ENCODE measurements at places on chromosomes 3 and 15. TPM values are rescaled to one million over a fixed set of nuclear protein-coding genes. Genes with fewer than 3 reads are reported as not detected.

GPR149 gene
- not detected for total RNA-seq

SNRPN gene
- total RNA-seq = 152 TPM

CAND2 gene
- total RNA-seq = 11.4 TPM

CCK gene
- not detected for total RNA-seq

GRCh38 chr3:193825617-193826016, 232.6 kb downstream of the OPA1 start:
- no peaks in the 10 kb centered on the region for H3K27me3 ChIP-seq

GRCh38 chr3:177322881-177323280, 125.6 kb upstream of the TBL1XR1 start:
- no peaks in the 10 kb centered on the region for H3K27me3 ChIP-seq
- H3K36me3 ChIP-seq = no peaks in the 10 kb centered on the region
- no peak overlapping the region for H3K4me3 ChIP-seq
- DNase-seq = no peak
- no peak overlapping the region for H3K27ac ChIP-seq

DNA sequence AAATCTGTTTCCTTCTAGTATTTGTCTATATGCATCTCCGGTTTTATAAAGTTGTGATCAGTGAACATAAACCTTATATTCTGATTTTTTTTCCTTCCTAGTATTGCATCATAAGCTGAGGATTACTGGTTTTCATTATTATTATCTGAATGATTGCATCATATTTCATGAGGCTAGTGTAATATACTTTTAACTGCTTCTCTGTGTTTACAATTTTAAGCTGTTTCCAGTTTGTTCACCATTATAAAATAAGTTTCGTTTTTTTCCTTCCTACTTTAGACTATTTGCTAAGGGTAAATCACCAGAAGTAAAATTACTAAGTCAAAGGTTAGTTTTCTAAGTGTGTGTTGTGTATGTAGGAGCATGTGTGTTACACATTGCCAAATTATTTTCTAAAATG, 20.2 kb downstream of the SEMA6D start:
- DNase-seq = no peak
- no peak overlapping the region for H3K4me3 ChIP-seq
- no peaks in the 10 kb centered on the region for H3K36me3 ChIP-seq
- H3K27ac ChIP-seq = no peak overlapping the region

DNA sequence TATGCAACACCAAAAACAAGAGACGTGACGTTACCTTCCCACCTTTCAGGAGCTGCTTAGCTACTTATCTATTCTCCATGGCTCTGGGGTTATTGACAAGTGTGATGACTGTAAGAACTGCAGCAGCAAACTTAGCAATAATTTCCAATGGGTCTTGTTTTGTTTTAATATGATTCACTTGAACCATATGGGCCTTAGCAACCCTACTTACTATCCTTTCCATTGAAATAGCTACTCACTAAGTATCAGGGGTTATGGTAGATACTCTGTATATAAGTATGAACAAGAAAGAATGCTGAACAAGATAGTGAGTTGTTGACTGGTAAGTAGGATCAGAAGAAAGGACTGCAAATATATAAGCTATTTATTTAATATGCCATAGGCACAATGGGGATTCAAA, 69.3 kb upstream of the BBX start:
- no peaks in the 10 kb centered on the region for H3K27me3 ChIP-seq
- no peak for DNase-seq
- no peaks in the 10 kb centered on the region for H3K36me3 ChIP-seq

DNA sequence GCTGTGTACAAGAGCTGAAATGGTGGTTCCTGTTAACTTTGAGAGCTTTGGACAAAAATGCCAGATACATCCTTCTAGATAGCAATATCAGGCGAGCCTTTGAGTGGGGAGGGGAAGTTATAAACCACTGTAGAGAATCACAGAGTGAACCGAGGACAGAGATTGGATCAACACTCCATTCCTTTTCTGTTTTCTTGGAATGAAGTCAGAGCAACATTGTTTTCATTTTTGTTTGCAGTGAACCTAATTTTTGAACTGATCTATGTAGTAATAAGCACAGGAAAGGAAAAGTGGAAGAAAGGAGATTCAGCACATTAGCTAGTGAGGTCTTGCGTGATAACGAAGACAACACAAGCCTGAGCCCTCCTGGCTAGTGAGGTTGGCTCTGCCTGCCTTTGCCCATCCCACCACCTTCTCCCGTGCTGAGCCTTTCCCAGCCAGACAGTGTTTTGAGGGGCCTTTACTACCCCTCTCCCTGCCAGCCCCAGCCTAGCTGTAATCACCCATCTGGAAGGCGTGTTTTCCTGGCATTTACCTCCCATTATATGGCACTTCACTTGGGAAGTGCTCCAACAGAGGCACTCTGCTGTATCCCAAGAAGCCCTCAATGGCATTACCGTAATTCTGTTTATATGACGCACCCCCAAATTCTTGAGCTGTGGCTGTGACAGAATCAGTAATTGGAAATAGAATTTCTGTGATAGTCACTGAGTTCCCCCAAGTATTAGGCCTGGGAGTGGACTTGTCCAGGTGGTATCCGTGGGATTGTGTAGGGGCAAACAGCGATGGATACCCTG, 129.8 kb downstream of the CACNA1D start:
- H3K36me3 ChIP-seq = no peaks in the 10 kb centered on the region
- peaks cover 2% of the 10 kb centered on the region for H3K4me1 ChIP-seq
- no peak for DNase-seq
- no peak overlapping the region for H3K27ac ChIP-seq
- H3K27me3 ChIP-seq = no peaks in the 10 kb centered on the region

GRCh38 chr3:115975353-115975752, 352.0 kb downstream of the GAP43 start:
- H3K36me3 ChIP-seq = no peaks in the 10 kb centered on the region
- no peaks in the 10 kb centered on the region for H3K4me1 ChIP-seq
- H3K27me3 ChIP-seq = no peaks in the 10 kb centered on the region
- DNase-seq = no peak
- H3K27ac ChIP-seq = no peak overlapping the region

DNA sequence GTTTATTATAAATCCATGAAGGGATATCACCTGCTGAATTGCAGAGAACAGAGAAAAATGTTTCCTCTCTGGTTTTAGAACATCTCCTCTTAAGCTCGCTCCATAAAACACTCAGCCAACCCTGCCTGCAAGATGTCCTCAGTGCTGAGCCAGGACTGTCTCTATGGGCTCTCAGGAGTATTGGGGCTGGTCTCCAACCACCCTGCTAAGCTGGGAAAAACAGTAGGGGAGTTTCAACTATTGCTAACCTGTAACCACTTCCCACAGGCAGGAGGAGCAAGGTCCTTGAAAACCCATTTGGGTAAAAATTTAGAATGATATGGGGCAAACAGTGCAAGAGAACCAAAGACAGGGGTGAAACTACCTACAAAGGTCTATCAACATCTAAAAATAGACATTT, 34.3 kb downstream of the MYO1E start:
- no peak overlapping the region for H3K4me3 ChIP-seq
- DNase-seq = no peak
- H3K27me3 ChIP-seq = no peaks in the 10 kb centered on the region
- H3K27ac ChIP-seq = no peak overlapping the region
